ENCODE measurements at places on chromosomes 7 and 10.
A peak's percentile ranks its signal among the peaks of the same experiment; 100 is the strongest.

DNA sequence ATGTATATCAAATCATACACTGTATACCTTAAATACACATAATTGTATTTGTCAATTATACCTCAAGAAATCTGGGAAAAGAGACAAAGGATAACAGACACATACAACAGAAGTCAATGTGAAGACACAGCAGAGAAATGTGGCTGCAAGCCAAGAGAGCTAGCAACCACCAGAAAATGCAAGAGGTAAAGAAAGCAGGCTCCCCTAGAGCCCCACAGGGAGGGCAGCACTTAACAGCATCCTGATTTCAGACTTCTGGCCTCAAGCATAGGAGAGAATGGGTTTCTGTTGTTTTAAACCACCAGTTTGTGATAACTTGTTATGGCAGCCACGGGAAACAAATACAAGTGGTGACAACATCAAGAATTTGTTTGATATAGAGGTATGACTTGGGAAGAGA, 1197.2 kb downstream of the SORCS1 start:
- no peak for DNase-seq

- DNase-seq: no peak
Observed at GRCh38 chr7:90625562-90625961, 29.4 kb downstream of the CDK14 start.

DNA sequence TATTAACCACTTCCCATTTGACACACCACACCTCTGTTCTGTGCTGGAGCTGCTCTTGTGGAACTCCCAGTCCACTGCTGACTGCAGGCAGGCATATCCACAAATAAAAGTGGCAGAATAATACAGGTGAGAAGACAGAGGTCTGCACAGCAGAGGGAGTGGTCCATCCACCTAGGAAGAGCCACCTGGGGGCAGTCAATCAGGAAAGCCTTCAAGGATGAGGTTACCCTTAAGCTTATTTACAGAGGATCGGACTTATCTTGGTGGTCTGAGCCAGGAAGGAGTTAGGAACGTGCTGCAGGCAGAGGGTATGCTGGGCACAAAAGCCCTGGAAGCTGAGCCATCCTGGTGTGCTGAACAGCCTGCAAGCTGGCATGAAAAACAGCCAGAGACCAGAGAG, 78.7 kb downstream of the FRMPD2 start:
- DNase-seq: no peak

- DNase-seq: peak; percentile 17
Observed at GRCh38 chr7:7416031-7416858, 119.4 kb downstream of the COL28A1 start.

DNA sequence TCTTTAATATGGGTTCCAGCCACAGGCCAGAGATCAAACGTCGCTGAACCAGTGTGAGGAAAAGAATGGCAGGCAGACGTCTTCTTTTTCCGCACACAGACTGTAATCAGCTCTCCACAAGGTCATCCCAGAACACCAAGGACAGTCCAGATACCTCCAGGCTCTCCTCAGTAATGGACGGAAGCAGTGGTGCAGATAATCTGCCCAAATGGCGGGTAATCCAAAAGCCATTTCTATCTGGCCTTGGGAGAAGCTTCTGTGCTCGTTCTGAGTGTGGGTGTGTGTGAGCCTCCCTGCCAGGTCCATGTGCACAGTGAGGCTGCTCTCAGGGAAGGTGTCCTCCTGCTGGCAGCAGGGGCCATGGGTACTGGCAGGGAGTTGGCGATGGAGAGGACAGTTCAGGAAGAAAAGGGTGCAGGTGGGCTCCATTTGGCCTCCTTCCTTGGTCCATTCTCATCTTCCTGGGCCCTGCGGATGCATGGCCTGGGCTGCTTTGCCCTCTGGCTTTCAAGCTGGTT, 15.6 kb upstream of the TEX36 start:
- no peak for DNase-seq

DNA sequence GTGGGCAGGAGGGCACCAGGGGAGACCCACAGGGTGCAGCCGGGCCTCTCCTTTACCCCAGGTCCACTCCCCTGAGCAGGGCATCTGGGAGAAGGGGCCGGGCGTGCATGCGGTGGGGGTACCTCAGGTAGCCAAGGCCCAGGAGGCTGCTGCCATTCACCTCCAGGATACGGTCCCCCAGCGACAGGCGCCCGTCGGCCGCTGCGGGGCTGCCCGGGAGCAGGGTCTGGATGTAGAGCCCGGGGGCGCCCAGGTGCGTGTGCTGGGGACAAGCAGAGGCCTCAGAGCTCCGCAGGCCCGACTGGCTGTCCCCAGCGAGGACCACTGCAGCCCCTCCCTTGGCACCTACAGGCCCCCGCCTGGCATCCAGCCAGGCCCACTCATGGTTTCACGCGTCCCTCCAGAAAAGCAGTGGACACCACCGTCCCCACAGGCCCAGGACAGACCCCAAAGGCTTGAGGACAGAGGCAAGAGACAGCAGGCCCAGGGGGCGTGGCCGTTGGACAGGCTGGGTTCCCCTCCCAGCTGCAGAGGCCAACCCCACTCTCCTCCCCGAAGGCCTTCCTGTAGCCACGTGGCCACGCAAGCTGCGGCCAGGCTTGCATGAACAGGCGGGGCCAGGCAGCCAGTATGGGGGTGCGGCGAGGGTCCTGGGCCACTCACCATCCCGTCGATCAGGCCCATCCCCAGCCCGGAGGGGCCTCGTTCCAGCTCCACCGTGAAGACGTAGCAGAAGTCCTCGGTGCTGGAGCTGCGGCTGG, 24.3 kb downstream of the AP5Z1 start:
- DNase-seq: no peak

GRCh38 chr7:130216750-130217149, 9.1 kb downstream of the SSMEM1 start:
- no peak for DNase-seq

GRCh38 chr7:298375-298702, 8.4 kb downstream of the FOXL3 start:
- DNase-seq: no peak

DNA sequence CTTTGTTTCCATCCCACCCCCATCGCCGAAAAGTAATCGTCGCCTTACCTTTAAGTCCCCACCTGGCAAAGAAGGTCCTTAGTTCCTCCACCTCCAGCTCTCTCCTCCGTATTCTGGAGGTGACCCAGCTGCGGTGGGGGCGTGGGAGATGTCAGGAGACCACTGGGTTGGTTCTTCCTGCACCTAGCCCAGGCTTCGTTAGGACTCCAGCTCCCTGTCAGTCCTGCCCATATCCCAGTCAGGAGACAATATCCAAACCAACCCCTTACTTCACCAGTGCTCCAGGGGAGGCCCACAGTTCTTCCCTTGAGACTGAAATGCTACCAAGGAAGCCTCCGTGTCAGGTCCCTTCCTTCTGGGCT, 693 bp downstream of the ADIRF start:
- DNase-seq: no peak

GRCh38 chr7:136655414-136655813, 213.0 kb upstream of the CHRM2 start:
- no peak for DNase-seq

DNA sequence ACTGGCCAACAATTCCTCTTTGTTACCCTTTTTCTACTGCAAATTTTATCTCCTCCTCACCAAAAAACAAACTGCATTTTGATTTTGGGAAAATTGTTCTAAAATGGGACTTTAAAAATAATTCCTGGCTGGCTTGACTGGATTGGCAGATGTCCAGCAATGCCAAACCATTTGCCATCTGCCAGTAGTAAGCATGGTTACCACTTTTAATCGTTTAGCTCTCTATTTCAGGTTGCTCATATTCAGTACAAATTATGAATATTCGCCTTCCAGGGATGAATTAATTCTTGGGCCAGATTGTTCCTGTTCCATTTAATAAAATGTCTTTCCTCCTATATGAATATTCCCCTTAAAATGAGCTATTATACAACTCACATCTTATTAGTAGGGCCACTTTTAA, 35.7 kb downstream of the SMNDC1 start:
- no peak for DNase-seq

DNA sequence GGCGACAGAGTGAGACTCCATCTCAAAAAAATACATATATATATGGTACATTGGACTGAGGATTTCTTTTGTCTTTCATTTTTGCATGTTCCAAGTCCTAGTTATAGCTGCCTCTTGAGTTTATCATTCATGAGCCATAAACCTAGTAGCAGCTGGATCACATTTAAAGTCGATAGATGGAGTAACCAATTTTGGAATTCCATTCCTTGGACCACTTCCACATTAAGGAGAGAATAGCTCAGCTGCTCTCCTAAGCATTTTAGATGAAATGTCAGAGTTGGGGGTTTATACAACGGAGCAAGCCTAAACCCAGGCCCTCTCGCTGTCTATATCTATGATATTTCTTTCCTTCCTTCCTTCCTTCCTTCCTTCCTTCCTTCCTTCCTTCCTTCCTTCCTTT, 141.2 kb downstream of the LYZL1 start:
- DNase-seq: no peak
